ENCODE measurements at places on chromosomes 12 and 14.

- DNase-seq = no peak
Observed at GRCh38 chr12:52246720-52247621, 13.9 kb downstream of the KRT7 start.

- DNase-seq = no peak
Observed at GRCh38 chr12:7038591-7038990, 20.3 kb upstream of the LPCAT3 start.

- no peak for DNase-seq
Observed at GRCh38 chr12:59386236-59386635, 209.6 kb upstream of the SLC16A7 start.

DNA sequence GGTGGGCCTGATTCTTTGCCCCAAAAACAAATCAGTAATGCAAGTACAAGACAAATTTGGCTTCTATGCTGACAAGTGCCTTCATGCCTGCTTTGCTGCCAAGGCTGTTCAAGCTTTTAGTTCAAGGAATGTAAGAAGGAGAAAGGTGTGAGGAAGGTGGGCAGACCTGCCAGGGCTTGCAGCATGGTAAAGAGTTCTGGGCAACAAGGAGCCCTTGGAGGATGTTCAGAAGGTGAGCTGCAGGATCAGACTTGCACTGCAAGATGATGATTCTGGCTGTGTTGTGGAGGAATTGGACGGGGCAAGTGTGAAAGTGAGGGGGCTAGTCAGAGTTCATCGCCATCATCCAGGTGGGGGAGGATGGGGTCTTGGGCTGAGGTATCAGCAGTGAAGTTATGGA is 167.9 kb downstream of the NUAK1 start:
- no peak for DNase-seq

DNA sequence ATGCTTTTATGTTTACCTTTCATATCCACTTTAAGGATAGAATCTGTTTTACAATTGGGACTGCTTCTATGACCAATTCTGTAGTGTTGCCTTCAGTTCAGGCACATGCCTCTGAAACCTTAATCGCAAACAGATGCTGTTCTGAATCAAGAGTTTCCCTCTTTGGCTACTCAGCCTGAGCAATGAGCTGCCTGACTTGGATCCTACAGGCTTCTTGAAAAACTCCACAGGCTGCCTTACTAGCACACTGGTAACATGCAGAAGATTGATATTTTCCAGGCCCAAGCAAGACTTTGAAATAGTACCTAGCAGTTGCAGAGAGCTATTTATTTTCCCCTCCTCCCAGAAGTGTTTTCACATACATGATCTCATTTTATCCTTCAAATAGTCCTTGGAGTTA is 34.8 kb upstream of the PMCH start:
- no peak for DNase-seq

- no peak for DNase-seq
Observed at GRCh38 chr12:18340786-18341185, 79.5 kb downstream of the PIK3C2G start.

DNA sequence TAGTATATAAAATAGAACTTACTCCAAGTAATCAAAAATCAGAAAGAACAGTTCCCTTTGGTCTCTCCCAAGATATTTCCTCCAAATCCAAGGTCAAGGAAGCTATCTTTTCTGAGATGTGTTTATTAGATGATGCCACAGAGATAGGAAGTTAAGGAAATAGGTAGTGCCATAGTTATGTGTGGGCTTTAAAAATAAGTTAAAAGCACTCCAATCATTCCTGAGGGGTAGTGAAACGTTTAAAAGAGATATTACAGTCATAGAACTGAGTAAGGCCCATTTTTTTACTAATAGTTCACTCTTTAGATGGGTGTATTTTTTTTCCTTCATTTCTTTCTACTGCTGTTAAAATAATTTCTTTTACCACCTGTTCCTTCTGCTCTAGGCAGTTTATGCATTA is 1630.9 kb upstream of the SEL1L start:
- no peak for DNase-seq

DNA sequence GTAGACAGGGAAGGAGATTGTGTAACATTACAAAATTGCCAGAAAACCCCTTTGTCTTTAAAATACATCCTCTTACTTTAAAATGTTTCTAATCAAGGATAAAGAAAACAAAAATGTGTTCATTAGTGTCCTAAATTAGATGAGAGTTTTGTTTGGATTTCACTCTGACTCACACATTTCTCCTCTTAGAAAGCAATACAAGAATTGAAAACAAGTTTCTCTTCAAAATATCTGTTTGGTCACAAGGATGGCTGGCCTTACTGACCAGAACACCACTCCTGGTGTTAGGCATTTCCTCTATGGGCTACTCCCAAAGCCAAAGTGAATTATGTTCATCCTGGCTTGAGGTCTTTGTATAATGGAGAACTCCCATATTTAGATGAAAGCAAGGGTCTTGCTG is 6.4 kb downstream of the GUCY2C start:
- DNase-seq = no peak

GRCh38 chr12:22306311-22306710 is 28.2 kb downstream of the ST8SIA1 start:
- DNase-seq = no peak

DNA sequence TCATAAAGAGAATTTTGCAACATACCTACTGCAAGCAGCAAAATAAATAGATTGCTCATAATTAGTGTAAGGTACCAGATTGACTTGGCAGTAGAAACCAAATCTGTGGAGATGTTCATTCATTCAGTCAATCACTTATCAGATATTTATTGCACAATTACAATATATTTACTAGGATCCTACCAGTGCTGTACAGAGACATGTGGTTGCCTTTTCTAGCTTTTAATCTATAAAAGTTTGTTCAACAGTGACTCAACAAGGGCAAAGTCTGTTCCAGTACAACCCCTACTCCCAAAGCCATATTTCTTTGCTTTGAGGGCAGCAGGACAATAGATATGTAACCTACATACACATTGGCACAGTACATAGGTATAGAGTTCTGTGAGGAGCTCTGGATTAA is 27.3 kb downstream of the ABCD2 start:
- no peak for DNase-seq

GRCh38 chr12:49552014-49552413 is 13.2 kb downstream of the KCNH3 start:
- DNase-seq = no peak

- no peak for DNase-seq
Observed at GRCh38 chr14:29528889-29529288, 398.8 kb downstream of the PRKD1 start.

DNA sequence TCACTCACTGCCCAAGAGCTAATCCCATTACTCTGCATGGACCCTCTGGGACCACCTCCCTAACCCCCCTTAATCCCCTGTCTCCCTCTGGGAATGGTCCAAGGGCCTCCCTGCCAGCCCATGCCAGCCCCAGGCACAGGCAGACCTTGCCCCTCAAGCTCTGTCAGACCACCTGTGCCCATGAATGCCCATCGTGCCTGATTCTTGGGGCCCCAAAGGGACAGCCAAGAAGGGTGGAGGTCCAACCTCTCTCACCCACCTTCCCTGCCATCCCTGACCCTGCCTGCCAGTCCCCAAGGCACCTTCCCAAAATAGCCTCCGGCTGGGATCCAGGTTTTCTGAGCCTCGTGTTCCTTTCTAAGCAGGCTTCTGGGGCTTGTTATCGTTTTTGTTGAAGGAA is 20.8 kb upstream of the VSX2 start:
- DNase-seq = no peak

GRCh38 chr12:110591451-110592051 is 8.4 kb upstream of the PPTC7 start:
- DNase-seq = no peak

DNA sequence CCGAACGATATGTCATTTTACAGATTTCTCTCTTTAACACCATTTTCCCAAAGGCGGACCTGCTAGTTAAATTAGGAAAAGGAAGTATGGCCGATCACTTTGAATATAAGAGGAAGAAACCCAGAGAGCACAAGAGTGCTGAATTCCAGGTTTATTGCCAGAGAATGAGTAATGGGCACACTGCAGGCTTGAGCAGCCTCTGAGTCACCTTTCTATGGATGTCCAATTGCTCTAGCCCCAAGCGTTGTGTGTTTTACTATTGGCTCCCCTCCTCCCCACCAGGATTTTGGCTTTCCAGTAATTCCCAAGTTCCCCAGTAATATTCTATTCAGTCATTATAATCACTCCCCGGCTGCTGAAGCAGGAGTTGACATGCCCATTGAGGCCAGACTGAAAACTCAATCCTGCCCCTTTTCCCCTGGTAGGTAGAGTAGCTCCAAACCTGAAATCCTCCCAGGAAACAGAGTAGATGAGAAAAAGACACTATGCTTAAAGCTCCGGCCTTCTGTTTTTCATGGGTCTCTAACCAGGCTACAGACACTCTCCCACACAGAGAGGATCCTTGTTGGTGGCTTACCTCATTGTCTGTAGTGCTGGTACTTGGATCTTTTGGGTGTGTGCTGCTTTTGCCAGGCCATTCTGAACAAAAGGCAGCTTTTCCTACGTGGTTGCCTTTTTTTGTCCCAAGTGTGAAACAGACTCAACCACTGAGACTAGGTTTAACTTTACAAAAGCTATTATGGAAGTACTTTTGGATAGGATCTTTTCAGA is 704.3 kb upstream of the FLRT2 start:
- no peak for DNase-seq

DNA sequence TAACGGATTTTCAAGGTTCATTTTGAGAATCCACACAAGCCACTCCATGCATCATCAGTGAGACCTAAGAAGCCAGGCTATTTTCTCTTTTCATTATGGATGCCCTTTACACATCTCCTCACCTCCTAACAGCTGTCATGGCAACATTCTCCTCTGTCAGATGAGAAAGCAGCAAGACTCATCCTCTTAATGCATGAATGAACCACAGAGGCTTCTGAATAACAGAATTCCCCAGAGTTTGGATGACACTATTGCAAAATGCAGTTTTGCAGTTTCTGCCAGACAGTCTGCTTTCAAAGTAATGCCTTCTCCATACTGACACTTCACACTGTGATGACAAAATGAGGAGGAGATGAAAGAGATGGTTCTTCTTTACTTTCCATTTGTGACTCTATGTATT is 286.7 kb upstream of the GRIP1 start:
- DNase-seq = no peak

DNA sequence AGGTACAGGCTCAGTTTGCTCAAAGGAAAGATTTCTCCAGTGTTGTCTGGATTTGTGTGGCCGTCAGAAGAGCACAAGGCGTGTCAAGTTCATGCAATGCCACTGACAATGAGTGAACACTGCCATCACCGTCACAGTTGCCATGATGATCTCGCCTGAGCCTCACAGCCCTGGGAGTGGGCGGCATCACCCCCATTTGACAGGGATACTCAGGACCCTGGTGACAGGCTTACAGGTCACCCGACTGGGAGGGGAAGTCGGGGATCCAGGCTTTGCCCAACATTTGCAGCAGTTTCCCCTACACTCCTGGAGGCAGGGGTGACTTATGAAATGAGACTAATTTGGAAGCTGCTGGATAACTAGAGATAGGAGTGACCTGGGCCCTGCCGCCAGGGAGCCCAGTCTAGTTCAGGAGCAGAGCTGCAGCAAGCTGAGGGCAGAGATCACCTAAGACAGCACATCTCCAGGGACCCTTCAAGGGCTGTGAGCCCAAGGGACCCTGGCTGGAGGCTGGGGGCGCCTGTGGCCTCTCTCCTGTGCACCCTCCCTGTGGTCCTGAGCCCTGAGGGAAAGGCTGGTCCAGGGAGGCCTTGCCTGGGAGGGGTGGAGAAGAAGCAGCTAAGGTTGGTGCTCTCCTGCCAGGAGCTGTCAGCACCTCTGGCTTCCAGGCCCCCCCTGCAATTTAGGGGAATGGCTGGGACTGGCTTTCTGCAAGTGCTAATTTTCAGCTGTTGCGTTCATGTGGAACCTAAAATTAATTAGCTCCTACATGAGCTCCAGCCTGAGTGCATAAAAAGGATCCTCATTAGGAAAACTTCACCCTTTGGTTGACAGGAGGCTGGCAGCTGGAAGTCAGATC is 32.4 kb upstream of the BEGAIN start:
- DNase-seq = no peak

GRCh38 chr14:52422650-52423356 is 108.7 kb downstream of the PTGER2 start:
- no peak for DNase-seq

DNA sequence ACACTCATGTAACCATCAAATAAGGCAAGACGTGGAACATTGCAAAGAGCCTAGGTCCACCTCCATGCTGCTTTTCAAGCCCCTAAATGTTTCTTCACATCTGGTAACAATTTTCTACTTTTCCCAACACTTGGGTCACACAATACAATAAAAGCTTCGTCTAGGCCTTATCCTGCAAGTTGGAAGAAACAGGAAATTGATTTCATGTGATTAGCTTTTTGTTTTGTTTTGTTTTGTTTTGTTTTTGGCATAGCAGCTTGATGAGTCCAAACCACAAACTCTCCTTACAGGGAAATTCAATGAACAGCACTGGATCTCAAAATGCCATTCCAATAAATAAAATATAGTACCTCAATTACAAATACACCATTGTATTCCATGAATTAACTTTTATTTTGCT is 19.3 kb downstream of the TAS2R50 start:
- no peak for DNase-seq

DNA sequence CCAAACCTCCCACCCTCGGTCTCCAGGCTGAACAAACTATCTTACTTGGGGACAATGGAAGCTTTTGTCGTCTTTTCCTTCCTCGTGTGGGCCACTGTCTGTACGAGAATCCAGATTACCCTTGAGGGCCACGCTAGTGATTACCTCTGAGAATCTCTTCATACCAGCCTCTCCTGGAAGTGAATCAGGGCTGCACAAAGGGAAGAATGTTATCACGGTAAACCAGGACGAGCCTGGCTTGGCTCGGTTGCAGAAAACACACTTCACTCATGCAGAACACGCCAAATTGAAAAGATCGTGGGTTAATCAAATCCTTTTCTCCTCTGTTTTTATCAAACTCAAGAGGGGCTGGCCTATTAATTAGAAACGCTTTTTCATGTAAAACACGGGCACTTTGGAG is 51.6 kb upstream of the MYL2 start:
- DNase-seq = no peak

DNA sequence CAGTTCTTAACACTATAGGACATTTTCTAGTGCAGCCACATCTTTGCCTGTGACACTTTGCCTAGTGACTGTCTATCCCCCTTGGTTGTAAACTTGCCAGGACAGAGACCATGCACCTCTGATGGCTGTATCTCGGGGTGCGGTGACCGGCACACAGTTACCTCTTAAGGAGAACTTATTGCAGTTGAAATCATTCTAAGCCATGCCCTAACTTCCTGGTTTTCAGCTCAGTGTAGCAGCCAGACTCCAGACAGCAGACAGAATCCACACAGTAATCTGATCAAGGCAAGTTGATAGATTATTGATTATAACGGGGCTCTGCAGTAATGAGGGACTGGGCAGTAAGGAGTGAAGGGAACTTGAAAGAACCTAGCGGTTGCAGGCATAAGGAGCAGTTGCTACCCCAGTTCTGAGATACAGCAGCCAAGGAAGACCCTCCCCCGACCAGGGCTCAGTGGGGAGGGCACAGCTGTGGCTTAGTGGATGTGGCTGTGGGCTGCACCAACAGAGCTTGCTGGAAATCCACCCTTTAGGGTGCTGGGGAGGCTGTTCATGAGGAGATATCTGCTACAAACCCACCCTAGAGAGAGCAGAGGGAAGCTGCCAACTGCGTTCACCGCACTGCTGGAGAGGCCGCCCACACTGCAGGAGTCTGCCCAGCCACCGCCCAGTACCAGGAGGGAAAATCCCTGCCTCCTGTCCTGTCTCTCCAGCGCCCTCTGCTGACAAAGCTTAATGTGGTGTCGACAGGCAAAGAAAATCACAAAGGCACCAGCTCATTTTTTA is 58.2 kb upstream of the BEGAIN start:
- DNase-seq = peak; percentile 73

- no peak for DNase-seq
Observed at GRCh38 chr12:103824845-103825244, 16.2 kb downstream of the NT5DC3 start.

Data from T-helper 2 cell (primary cell).